ENCODE measurements at places on chromosomes 6 and 20.

DNA sequence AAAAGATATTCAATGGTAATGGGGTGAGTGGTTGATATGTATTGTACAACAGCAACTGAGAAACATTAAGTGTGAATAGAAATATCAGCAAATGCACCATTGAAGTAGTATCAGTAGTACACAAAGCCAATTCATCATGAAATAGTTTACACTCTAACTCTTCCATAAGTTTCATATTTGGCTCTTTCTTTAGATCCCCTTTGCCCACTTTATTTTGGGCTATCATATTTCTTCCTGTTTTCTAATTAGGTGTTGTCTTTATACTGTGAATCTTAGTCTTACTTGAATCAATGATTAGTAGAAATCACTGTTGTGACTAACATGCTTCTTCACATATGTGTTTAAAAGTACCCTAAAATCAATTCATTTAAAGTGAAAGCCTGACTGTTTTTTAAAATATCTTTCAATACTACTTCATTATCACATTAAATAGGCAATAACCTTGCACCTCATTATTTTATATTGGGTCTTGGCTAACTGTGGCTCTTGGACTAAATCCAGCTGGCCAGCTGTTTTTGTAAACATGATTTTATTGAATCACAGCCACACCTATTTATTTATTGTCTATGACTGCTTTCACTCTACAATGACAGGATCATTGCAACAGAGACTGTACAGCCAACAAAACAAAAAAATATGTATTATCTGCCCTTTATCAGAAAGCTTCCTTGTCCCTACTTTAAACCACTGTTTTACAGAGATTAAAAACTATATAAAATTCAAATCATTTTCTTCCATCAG lies 38.9 kb downstream of the EYS start:
- no peak for DNase-seq

GRCh38 chr6:45732731-45733130 lies 282.9 kb downstream of the CLIC5 start:
- no peak for DNase-seq

DNA sequence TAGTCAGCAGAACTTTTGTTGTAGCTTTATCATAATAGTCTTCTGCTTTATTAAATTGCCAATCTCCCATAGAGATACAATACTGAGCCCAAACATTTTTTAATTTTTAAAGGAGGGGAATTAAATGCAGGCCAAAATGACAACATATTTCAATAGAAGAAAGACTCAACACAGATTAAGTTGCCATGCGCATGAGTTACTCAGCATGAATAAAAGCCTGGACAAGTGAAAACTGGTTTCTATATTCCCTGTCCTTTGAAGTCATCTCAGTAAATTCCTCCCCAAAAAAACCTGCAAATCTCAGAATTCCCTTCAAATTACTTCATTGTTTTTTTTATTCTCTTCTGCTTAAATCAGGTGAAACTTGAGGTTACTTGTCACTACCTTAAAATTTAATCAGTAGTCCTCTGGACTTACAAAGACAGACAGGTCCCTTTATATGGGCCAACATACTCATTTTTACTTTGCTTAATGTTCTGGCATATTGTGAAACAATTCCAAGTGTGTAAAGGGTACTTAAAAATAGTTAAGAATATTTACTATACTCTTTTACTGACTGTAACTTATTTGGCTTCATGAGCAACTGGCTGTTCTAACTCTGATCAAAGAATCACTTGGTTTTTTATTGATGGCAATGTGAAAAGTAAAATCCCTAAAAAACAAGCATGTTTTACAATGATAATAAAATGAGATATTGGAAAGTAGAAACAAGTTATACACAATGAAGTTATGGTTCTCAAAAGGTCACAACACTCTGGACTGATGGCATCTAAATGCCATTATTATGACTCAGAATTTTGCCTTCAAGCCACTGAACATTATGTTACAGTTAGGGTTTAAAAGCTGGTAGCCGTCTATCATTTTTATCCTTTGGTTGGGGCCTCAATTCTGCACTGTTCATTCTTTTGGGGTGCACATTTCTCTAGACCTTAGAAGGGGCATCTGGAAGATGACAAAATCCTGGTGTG lies 49.9 kb upstream of the COL21A1 start:
- no peak for DNase-seq

DNA sequence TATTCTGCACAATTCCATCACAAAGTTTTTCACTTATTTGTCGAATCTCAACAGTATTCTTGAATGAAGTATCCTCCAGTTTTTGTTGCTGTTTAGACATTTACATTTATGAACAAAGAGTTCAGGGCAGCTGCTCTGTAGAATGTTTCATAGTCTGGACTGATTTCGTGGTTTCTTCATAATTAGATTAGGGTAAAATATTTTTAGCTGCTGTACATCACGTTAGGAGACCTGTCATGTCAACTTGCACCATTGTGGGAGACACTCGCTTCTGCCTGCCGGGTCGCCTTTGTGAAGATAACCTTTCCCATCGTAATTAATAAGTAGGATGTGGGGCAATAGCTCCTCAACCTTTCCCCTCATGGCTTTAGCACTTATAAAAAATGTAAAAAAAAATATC lies 27.5 kb upstream of the RPS6KA2 start:
- DNase-seq = no peak

DNA sequence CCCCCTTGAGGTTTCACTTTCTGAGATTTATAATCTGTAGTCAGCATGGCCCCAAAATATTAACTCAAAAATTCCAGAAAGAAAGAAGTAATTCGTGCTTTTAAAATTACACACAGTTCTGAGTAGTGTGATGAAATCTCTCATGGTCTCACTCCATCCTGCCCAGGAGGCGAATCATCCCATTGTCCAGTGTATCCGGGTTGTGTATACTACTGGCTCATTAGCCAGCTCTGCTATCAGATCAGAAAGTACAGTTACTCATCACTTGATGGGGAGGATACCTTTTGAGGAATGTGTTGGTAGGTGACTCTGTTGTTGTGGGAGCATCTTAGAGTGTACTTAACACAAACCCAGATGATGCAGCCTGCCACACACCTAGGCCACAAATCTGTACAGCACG lies 65.2 kb downstream of the CDC5L start:
- no peak for DNase-seq

GRCh38 chr6:81228912-81229555 lies 523.4 kb downstream of the TENT5A start:
- DNase-seq = no peak

- DNase-seq = no peak
These were observed 517.5 kb downstream of the TBC1D32 start for GRCh38 chr6:120816794-120817193.

GRCh38 chr6:13380761-13381160 lies 52.4 kb upstream of the TBC1D7 start:
- no peak for DNase-seq

DNA sequence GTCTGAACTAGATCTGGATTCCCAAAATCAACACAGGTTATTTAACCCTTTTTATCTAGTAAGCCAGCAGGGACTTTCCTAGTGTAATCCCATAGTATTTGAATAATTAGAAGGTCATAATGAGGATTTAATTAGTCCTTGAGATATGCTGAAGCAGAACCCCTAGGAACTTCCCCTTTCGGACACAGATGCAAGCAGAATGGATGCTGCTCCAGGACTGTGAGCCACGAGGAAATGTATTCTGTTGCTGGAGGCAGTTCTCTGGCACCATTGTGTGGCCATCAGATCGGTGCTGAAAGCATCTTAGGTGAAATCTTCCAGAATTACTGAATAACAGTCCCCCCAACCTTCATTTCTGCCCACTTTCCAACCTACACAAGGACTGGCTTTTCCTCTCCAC lies 206.9 kb downstream of the TMEM242 start:
- no peak for DNase-seq

GRCh38 chr6:85192186-85192585 lies 257.7 kb upstream of the NT5E start:
- no peak for DNase-seq

DNA sequence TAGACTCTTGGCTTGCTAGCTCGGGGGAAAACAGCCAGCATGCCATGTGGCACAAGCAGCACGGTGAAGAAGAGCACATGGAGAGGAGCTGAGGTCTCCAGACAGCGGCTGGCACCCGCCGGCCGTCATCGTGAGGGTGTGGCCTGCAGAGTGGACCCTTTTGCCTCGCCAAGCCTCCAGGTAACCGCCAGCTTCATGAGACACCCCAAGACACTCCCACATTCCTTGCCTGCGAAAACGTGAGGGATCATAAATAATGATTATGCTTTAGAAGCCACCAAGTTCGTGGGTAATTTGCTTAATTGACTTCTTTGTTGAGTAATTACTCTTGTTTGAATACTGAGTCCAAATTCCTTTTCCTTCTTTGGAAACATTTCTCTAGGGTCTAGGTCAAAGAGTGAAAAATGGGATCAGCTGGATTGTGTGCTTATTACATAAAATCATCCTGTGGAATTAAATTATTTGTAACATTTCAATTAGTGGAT lies 23.2 kb downstream of the FAM50B start:
- no peak for DNase-seq

- no peak for DNase-seq
These were observed 206.1 kb upstream of the PRDM1 start for GRCh38 chr6:105880030-105880492.

DNA sequence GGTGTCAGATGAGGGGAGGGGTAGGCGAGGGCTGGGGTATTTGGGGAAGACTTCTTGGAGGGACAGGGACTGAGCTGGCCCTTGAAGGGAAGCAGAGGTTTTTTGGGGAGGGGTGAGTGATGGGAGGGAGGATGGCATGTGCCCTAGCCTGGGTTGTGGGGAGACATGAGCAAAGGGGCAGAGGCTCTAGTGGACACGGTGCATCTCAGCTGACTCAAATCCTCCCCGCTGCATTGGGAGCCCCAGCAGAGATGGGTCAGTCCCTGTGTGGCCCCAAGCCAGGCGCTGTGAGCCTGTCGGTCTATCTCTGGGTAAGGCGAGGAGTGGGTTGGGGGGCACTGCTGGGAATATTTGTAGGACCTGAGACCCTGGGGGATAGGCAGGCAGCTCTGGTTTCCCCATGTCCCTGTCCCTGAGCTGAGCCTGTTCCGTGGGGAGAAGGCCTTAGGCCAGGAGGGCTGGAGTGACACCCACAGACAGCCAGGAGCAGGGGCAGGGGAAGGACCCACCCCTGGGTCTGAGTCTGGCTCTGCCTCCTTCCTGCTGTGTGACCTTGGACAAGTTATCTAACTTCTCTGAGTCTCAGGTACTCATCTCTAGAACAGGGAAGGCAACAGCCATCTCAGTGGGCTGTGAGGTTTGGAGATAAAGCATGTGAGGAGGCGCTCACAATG lies 36.0 kb downstream of the SPDEF start:
- DNase-seq = no peak

- no peak for DNase-seq
These were observed 28.1 kb downstream of the LMBRD1 start for GRCh38 chr6:69768664-69769063.

DNA sequence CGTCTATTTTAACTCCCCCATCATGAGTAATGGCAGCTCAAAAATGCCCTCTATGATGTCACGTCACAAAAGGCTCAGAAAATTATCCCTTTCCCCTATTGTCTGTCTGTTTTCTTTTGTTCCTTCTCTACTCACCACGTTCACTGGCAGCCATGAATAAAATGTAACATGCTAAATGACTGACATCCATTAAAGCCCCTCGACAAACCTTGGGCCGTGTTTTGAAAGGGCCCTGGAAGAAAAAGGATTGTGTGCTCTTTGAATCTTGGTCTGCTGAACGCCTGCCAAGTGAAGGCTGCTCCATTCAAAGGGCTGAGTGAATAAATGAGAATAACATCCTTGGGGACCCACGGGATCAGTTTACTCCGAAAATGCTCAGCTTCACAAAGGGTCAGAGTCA lies 118.7 kb downstream of the RPS12 start:
- no peak for DNase-seq

DNA sequence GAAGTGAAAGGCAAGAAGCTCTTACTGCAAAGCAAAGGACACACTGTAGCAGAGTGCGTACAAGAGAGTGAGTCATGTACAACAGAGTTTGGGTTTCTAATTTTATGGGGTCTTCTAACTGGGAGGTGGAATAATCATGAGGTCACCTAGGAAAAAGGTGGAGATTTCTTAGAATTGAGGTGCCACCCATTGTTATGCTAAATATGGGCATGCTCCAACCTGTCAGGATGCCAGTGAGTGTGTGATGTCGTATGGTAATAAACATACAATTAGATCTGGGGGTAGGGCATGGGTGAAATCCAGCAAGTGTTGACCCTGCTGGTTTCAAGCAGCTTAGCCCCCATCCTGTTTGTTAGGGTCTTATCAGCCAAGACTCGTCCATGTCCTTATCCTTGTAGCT lies 46.6 kb downstream of the OR2B6 start:
- no peak for DNase-seq

DNA sequence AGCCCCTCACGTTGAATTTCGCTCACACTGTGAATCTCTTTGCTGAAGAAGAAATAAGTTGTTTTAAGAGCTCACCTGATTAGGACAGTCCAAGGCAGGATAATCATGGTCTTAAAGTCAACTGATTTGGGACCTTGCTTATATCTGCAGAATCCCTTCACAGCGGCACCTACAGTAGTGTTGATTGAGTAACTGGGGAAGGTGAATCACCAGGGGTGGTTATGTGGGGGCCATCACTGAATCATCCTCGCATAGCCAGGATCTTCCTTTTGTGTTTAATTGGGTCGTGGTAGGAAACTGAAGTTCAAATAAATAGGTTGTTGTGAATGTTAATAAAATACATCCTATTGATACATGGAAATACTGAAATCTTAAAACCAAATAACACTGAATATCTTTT lies 20.2 kb upstream of the MICA start:
- DNase-seq = no peak

- no peak for DNase-seq
These were observed 13.7 kb downstream of the STXBP5 start for GRCh38 chr6:147217840-147218404.

GRCh38 chr6:42690151-42690702 lies 32.2 kb downstream of the PRPH2 start:
- DNase-seq = no peak

DNA sequence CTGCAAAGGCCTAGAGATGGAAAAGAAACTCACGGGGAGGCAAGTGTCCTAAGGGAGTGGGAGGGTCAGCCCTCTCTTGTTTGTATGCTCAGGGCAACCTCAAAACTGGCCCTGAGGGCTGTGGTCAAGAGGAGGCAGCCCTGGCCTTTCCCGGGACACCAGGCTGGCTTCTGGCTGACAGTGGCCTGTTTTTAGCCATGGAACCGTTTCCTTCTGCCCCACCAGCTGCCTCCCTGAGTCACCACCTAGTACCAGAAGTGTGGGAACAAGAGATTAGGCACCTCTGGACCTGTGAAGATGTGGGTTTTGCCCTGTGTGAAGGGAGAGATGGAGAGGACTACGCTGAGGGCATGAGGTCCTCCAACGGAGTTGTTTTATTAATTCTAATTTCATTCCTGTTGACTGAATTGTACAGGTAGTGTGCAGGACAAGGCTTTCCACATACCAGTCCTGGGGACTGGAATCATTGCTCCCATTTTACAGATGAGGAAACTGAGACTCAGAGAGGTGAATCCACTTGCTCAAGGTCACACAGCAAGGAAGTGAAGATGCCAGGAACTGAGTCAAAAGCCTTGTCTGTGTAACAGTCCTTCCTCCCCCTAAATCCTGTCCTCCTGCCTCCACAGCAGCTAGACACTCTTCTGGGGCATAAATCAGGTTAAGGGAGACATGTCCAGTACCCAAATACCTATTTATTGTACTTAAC lies 5.5 kb downstream of the FOXS1 start:
- no peak for DNase-seq
